ENCODE measurements at places on chromosomes 1 and 21.

GRCh38 chr1:8312235-8313218 lies 5.4 kb upstream of the SLC45A1 start:
- DNase-seq: no peak

DNA sequence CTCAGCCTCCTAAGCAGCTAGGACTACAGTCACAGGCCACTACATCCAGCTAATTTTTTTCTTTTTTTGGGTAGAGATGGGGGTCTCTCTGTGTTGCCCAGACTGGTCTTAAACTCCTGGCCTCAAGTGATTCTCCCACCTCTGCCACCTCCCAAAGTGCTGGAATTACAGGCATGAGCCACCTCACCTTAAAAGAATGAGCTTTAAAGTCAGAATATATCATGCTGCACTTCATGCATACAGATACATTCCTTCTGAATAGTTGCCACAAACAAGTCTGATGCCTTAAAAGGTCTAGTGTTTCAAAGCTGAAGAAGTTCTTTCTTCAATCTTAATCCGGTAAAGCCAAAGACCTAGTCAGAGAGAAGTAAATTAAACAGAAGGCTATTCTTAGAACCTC lies 23.8 kb upstream of the CPLANE2 start:
- no peak for DNase-seq

GRCh38 chr21:28174701-28175100 lies 818.0 kb downstream of the LTN1 start:
- no peak for DNase-seq

- DNase-seq: no peak
Observed at GRCh38 chr1:45621895-45622523, 1.8 kb downstream of the CCDC17 start.

DNA sequence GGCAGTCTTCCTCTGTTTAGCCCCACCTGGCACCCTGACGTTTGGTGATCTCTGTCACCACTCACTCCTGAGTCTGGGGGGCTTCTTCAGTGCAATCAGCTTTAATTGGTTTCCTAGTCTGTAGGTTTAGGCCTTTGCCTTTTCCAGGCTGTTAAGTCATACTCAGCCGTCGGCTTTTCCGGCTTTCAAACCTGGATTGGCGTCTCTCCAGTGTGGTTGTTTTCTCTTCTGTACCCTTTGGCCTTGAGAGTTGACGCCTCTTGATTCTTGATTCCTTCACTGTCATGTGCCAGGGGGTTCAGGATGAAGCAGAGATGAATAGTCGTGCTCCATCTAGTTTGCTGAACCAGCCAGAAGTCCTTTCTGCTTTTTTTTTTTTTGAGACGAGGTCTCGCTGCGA lies 24.9 kb downstream of the NCMAP start:
- DNase-seq: no peak

GRCh38 chr1:231850786-231851185 lies 224.2 kb downstream of the DISC1 start:
- DNase-seq: no peak

GRCh38 chr21:43331962-43332828 lies 94.7 kb downstream of the SIK1 start:
- no peak for DNase-seq

DNA sequence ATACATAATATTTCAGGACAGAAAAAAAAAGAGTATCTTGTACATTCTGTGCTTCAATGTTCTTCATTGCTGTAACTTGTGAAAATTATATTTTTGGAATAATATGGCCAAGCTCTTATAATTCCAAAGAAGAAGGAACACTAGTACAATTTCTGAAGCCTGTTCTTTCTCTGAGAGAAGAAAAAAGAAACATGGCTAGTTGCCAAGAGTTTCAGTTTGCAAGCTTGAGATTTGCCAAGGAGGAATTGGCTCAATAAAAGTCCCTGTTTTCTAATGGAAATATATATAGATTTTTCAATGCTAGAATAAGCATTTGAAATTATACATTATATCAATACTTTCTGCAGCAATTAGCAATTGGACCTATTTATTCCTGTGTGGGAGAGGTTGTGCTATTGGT lies 285.2 kb upstream of the NEGR1 start:
- no peak for DNase-seq

GRCh38 chr1:110515041-110515440 lies 3.9 kb downstream of the KCNA10 start:
- no peak for DNase-seq

- DNase-seq: no peak
Observed at GRCh38 chr1:203049077-203049476, 22.8 kb downstream of the PPFIA4 start.

DNA sequence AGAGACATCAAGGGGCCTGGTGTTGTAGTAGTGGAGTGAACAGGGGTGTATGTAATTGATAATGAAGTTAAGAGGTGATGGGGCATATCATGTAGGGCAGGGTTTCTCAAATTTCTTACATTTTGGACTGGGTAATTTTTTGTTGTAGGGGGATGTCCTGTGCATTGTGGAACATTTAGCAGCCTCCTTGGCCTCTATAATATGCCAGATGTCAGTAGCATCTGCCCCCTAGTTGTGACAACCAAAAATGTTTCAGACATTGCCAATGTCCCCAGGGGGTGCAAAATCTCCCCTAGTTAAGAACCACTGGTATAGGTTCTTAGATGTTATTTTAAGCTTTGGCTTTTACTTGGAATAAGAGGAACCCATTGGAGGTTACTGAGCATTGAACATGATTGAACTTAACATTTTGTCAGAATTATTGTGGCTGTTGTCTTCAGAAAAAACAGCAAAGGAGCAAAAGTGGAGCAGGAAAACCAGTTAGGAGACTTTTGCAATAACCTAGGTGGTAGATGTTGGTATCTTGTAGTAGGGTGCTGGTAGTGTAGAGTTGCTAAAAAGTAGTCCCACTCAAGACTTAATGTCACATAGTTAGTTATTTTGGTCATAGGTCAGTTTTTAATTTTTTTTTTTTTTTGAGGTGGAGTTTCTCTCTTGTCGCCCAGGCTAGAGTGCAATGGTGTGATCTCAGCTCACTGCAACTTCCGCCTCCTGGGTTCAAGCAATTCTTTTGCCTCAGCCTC lies 6.2 kb downstream of the ZNF326 start:
- DNase-seq: no peak

DNA sequence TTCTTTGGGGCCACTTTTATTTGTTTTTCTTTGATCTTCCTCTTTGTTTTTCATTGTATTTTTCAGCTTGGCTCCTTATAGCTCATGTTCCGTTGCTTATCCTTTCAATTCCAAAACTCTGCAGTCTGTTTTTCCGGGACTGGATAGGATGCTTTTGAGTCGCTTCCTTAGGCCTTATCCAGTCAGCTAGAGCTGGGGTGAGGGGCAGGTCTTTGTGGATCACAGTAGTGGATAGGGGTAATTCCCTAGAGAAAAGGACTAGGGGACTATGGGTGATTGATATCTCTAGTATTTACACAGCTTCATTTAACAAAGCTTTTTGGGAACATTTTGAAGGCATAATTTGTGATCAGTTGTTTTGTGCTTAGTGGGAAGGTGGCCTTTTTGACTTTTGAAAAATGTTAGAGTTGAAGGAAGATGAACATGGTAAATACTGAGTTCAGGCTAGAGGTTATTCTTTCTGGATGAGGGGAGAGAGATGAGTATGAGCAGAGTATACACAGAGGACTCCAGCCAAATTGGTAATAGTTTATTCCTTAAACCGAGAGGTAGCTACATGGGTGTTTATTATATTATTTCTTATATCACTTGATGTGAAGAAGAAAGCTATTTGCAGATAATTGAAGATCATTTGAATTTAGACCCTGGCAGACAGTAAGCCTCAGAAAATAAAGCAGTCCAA lies 22.5 kb downstream of the CEP350 start:
- DNase-seq: no peak

DNA sequence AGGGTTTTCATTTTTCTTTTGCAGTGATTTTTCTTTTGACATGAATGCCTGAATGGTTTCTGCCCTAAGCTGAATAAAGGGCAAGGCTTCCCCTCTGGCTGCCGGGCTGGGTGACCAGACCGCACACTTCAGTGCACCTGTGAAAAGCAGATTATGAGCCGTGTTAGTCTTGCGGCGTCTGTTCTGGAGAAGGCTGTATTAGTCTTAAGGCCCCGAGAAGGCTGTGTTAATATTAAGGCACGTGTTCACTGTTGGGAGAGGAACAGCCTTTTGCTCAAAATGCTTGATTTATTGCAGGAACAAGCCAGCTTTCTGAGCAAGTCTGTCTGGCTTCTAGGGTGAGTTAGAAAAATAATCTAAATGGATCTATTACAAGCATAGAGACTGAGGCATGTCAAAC lies 54.7 kb upstream of the DNAH14 start:
- DNase-seq: no peak

GRCh38 chr1:89847191-89847729 lies 26.4 kb downstream of the LRRC8D start:
- DNase-seq: no peak

- DNase-seq: no peak
Observed at GRCh38 chr1:3058263-3059030, 10.6 kb upstream of the PRDM16 start.

DNA sequence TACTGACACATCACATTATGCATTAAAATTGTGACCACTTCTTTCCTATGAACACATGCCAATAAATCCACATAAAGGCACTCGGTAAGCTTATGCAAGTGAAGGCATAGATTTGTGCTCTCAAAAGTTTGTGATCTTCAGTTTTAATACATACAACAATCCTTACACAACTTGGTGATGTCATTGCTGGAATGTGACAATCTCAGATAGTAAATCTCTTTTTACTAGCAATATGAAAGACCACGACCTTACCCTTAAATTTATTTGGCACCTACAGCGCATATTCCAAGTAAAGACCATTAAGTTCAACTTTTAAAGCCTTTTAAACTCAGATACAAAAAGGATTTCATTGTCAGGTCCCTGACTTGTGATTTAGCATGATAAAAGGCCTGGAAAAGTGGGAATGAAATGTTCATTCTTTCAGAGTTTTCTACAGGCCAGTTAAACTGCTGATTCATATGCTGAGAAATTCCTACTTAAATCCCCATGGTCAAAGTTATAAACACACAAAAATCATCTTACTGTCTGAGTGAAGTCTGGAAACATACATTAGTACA lies 157.4 kb downstream of the SIPA1L2 start:
- no peak for DNase-seq

DNA sequence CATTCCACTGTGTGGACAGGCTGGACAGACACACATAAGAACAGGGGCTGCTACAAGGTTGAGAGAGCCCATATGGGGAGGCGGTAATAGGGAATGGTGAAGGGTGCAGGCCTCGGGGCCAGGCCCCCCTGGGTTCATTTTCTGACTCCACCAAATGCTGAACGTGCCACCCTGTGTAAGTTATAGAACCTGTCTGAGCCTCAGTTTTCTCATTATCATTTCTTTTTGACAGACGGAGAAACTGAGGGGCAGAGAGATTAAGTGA lies 569.5 kb downstream of the PTPRU start:
- DNase-seq: no peak

DNA sequence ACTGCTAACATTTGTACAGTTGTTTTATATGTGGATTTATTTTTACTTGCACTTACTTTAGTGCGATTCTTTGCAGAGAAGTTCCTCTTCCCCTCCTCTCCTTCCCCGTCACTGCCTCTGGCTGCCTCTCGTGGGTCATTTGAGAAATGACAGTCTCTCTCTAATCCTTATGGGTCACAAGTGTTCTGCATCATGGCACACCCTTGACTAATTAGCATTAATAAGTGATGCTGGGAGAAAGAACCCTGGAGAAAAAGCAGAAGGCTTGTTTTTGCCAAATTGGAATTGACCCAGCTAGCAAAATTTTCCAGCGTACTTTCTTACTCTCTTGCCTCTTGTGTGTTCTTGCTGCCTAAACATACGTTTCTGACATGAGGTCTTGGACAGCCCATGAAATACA lies 301.2 kb downstream of the DUSP10 start:
- no peak for DNase-seq

DNA sequence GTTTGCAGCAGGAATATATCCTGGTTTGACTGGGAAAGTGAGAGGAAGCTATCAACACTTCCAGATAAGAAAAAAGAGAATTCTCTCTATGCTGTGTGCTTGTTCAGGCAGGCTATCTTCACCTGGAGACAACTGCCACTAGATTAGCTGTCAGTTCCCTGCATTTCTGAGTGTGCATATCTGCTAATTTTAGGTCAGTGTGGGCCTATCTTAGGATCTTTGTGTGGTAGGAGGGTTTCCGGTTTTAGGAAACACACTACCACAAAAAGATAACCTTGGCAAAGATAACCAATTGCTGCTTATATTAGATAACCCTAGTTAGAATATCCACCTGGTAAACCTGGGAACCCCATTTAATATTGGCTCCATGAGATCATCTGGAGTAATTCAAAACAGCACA lies 22.5 kb upstream of the GBP5 start:
- DNase-seq: no peak

DNA sequence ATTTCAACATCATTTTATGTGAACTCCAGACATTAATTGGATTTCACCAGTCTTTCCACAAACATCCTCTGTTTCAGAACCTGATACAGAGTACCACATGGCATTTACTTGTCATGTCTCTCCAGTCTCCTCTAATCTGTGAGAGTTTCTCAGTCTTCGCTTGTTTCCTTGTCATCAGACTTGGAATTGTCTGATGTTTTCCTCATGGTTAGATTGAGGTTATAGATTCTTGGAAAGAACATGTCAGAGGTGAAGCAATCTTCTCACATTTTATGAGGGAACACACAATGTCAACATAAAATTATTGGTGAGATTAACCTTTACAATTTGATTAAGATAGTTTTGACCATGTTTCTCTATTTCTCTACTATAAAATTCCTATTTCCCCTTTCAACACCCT lies 74.9 kb upstream of the TMPRSS15 start:
- no peak for DNase-seq

GRCh38 chr1:29673669-29674626 lies 437.6 kb downstream of the PTPRU start:
- DNase-seq: peak; percentile 4

- DNase-seq: no peak
Observed at GRCh38 chr1:24908591-24909259, 21.4 kb downstream of the RUNX3 start.

- DNase-seq: peak; percentile 70
Observed at GRCh38 chr1:245153081-245153551, 1.7 kb upstream of the KIF26B start.

- peak; percentile 15 for DNase-seq
Observed at GRCh38 chr1:147389532-147390184, 147.2 kb downstream of the CHD1L start.

DNA sequence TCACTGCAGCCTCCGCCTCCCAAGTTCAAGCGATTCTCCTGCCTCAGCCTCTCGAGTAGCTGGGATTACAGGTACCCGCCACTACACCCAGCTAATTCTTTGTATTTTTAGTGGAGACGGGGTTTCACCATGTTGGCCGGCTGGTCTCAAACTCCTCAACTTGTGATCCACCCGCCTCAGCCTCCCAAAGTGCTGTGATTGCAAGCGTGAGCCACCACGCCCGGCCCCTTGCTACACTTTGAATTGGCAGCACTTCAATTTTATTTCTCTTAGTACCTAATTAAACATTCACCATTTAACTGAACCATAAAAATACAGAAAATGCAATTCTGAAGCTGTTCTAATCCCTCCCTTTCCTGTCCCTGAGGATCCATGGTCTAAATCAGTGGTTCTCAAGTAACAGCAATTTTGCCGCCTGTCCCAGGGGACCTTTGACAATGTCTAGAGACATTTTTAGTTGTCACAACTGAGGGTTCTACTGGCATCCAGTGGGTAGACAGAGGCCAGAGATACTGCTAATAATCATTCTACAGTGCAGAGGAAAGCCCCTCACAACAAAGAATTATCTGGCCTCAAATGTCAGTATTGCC lies 4.3 kb upstream of the BCL2L15 start:
- no peak for DNase-seq

Measured in memory B cell (primary cell).